H1 (cell line): ENCODE measurements at places on chromosomes 6 and 20. TPM values are rescaled to one million over a fixed set of nuclear protein-coding genes. Genes with fewer than 3 reads are reported as not detected.

DNA sequence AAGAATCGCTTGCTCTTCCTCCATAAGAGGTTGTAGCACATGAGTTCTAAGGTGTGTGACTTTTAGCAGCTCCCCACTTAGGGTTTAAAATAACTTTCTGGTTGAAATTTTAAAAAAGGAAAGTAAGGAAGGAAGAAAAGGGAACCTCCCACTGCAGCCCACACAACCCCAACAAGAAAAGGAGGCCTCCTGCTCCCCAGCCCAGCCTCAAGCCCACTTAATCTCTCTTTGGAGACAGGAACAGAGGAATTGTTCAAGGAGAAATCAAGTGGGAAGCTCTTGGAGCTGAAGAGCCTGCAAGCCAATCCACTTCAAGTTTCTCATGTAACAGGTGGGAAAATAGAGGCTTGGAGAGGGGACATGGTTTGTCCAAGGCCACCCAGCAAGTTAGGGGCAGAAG lies 39.1 kb upstream of the PREX1 start:
- no peak for DNase-seq

DNA sequence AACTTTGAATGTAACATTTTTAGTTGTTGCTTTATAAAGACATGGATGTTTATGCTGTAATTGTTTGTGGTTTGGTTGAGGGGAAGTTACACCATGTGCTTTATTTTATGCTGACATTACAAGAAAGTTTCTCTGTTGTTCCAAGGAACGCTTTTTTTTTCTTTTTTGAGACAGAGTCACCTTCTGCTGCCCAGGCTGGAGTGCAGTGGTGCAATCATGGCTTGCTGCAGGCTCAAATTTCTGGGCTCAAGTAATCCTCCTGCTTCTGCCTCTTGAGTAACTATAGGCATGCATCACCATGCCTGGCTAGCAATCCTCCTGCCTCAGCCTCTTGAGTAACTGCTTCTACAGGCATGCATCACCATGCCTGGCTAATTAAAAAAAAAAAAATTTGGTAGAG lies 21.0 kb upstream of the IFNGR1 start:
- DNase-seq, result no peak

- DNase-seq, result no peak
Measured at GRCh38 chr6:8556370-8557013, 121.1 kb upstream of the SLC35B3 start.

The TFAP2B gene
- polyA plus RNA-seq, result 0.05 TPM in 1 of 2 replicates, not detected in the other
